ENCODE measurements at places on chromosomes 12 and 14.

- no peak for DNase-seq
Measured at GRCh38 chr14:65321370-65321875, 91.1 kb upstream of the FUT8 start.

- DNase-seq = no peak
Measured at GRCh38 chr12:83859021-83859420, 1053.6 kb downstream of the SLC6A15 start.

- DNase-seq = no peak
Measured at GRCh38 chr12:43835656-43836474, at the start of gene TMEM117. Gene TMEM117, plus strand, starts transcription at chr12:43836081.

DNA sequence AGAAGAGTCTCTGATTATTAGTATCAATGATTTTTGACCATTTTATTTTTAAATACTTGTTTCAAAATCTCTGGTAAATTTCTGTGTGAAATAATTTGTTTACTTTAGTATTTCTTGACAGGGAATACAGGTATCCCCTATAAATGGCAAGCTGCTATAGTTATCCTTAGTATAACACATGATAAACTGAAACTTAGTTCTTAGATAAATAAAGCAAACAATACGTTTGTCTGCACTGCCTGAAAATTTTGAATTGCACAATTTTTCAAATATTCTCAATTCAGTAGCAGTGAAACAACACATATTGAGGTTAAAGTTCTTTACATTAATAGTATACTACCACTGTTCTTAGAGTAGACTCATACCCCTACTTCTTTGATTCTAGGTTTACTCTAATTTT, 26.9 kb downstream of the CNOT2 start:
- no peak for DNase-seq

DNA sequence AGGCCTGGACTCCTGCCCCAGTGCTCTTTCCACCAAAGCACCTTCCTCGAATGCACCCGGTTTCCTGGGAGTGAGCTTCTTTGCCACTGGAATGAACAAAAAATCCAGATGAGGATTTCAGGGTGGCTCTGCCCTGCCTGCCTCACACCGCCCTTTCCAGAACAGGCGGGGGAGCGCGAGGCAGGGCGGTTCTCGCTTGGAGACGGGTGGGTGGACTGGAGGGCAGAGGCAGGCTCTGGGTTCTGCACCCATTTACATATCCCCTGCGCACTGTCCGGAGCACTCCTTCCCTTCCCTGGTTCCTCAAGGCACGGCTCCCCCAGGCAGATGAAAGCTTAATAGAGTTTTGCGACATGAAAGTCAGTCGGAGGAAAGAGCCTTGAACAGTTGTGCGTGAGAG, 69.7 kb upstream of the DLK1 start:
- DNase-seq = no peak

DNA sequence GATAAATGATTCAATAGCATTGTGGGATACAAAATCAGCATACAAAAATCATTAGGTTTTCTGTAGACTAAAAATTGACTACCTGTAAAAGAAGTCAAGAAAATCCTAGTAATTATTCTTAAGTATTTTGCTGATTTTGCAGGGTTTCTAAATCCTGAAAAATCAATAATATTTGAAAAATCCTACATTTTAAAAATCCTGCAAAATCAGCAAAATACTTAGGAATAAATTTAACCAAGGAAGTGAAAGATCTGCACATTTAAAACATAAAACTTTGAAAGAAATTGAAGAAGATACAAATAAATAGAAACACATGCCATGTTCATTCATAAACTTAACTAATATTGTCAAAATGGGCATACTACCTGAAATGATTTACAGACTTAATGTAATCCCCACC, 517.7 kb downstream of the RERGL start:
- DNase-seq = no peak

- DNase-seq = peak; percentile 22
Measured at GRCh38 chr12:1936406-1937320, 18.2 kb upstream of the CACNA2D4 start.

GRCh38 chr14:89280600-89280999, 136.4 kb downstream of the FOXN3 start:
- DNase-seq = no peak

DNA sequence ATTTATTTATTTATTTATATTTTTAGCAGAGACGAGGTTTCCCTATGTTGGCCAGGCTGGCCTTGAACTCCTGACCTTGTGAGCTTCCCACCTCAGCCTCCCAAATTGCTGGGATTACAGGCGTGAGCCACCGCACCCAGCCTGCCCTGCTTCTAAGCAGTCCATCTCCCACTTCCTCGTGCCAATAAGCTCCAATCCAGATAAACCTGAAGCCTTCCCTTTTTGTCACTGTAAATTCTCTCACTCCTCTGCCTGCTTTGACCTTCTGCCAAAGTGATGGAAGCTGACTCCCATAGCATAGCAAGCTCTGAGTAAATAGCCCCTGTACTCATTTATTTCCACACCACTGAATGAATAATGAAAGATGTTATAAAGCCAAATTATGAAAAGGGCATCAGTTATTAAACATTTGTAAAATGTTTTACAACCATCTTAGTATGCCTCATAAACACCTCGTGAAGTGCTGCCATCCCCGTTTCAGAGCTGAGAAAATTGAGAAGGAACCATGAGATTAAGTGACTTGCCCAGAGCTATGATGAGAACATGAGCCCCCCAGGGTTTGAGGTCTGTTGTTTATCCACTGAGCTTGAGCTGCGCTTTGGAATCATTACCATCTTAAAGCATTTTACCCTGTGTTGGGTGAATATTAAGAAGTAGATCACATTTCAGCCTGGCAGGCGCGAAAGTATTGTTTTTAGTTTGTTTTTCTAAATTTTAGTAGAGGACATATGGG, 30.4 kb downstream of the MANSC1 start:
- no peak for DNase-seq

DNA sequence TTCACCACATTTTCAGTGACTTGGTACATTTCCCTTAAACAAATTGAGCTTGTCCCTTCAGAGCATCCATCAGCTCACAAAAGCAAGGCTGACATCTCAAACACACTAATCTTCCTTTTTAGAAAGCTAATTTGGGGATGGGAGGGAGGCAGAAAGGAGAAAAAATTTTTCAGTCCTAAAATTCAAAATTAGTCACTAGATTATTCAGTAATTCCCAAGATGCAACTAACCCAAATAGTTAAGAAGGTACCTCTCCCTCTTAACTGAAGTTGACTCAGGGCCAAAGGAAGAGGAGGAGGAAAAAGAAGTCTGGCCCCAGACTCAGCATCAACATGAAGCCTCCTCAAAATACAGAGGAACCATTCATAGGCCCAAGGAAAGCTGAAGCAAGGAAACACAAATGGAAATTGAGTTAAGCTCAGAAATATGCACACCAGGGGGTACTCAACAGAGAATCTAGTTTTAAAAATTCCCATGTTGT, 21.7 kb downstream of the CBX5 start:
- peak; percentile 12 for DNase-seq

DNA sequence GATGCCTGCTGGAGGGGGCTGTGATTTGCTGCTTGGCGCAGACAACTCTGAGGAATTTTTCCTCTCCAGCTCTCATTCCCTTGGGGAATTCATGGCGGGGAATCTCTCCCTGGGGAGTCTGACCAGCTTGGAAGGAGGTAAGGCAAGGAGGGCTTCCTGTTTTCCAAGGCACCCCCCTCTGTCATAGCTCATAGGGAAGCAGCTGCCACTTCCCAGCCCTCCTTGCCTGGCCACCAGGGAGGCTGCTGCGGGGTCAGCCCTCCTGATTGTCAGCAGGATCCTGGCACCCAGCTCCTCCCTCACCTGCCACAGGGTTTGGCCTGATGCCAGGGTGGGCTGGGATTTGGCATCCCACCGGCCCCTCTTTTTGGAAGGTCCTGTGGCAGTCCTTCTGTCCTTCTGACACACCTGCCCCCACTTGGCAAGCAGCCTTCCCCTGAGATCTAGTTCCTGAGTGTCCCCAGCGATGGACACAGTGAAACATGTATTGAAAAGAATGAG, 74.9 kb downstream of the TSPAN9 start:
- DNase-seq = no peak

- no peak for DNase-seq
Measured at GRCh38 chr12:50647479-50647878, 116.4 kb upstream of the ATF1 start.

DNA sequence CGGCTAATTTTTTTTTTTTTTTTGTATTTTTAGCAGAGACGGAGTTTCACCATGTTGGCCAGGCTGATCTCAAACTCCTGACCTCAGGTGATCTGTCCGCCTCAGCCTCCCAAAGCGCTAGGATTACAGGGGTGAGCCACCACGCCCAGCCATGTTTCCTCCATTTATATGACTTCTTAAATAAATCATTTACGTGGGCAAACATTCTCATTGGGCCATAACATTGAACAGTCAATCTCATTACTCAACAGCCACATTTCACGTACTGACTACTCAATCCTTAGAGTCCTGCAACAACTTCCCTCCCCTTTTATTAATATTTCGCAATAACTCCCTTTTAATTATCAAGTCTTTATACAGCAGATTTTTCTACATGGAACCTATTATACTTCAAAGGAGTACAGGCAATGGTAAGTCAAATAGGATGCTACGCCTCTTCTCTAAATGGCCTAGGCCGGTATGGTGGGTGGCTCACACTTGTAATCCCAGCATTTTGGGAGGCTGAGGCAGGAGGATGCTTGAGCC, 7.4 kb upstream of the CSRNP2 start:
- DNase-seq = no peak

GRCh38 chr12:114420944-114421335, 15.0 kb upstream of the TBX5 start:
- DNase-seq = no peak

- DNase-seq = no peak
Measured at GRCh38 chr12:41205070-41205709, 17.1 kb downstream of the PDZRN4 start.

GRCh38 chr14:33486332-33486890, 464.5 kb downstream of the EGLN3 start:
- DNase-seq = no peak

- no peak for DNase-seq
Measured at GRCh38 chr12:89351489-89352241, 636 bp downstream of the DUSP6 start.

DNA sequence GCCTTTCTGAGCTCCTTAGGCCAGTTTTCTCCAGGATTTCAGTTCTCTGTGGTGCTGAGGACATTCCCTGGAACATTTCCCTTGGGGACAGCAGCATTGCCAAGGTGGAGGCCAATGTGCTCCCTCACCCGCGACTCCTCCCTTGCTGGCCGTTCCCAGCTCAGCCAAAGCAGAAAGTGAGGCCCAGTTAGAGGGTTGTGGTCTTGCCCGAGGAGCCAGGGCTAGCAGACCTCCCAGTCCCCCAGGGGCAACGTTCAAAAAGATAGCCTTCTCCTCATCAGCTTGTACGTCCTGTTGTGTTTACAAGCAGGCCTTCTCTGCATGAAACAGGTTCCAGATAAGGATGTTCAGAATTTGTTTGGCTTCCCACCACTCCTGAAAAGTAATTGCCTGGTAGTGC, 78.4 kb downstream of the SSPN start:
- no peak for DNase-seq

- no peak for DNase-seq
Measured at GRCh38 chr12:34406228-34406995, 384.1 kb downstream of the ALG10 start.

GRCh38 chr14:86997271-86997670, 995.7 kb downstream of the GALC start:
- DNase-seq = no peak

DNA sequence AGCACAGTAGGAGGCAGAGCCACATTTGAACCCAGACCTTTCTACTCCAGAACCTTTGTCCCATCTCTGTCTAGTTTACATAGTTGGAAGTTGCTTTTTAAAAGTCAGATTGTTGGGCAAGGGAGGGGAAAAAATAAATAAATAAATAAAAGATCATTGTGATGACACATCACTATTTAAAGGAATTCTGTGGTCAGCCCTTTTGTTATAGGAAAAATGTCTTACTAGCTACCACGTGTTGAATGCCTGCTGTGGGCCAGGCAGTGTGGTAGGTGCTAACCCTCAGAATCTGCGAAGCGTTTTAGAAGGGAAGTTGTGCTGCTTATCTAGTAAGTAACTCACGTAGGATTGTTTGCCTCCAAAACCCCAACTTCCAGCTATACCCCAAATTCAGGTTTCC, 62.3 kb downstream of the BHLHE41 start:
- DNase-seq = peak; percentile 16

- DNase-seq = no peak
Measured at GRCh38 chr12:92089559-92089958, 56.1 kb downstream of the BTG1 start.

GRCh38 chr12:67531051-67531450, 117.5 kb upstream of the DYRK2 start:
- DNase-seq = no peak

DNA sequence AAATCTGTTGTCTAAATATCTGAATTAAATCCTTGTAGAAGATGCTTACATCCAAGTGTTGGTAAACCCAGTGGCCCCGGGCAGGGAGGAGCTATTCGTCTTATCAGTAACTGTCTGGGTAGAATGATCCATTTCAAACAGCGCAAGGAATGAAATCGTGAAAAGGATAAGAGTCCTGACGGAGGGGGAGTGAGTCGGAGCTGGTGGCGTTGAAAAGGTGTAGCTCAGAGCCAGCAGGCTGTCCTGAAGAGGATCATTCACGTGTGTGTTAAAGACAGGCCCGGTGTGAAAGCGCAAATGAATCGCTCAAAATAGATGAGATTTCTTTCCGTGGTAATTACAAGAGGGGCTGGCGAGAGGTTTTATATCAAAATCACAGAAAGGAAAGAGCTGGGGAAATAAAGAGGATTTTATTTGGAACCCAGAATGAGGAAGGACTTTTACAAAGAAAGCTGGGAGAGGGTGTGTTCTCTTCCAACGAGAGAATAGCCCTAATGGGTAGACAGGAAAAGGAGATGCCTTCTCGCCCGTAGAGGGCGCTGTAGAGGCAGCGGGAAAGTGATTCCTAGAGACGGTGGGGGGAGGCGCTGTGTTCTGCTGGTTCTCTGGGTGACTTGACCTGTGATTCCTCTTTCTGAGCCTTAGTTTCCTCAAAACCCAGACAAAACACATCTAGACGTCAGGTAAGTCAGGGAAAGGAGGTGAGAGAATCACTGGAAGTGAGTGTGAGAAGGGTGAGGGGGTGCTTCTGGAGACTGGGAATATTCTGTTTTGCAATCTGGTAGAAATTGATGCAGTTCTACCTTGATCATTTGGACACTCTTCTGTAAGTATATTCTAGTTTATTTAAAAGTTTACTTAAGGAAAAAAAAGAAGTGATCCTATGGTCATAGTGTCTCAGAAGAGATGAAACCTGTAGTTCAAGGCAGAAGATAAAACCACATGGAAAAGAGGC, 39.3 kb downstream of the SRRM4 start:
- no peak for DNase-seq

DNA sequence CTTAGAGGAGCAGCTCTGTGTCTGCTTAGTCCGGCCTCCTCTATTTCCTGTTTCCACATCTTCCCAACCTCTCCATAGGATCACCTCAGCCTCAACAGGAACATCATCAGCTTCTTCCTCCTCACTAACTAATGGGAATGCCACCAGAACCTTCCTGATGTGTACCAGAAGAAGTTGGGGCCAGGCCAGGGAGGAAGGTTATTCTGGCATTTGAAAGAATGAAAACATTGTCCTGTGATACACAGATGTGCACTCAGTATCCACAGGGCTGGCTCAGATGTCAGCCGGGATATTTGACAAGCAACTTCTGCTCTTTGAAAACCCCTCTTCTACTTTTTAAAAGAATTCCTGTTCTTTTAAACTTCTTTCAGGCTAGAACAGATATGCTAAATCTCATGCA, 63.6 kb downstream of the TMEM30B start:
- DNase-seq = no peak

GRCh38 chr12:24071842-24072241, 122.4 kb upstream of the SOX5 start:
- DNase-seq = no peak
